ENCODE measurements at places on chromosomes 3 and 15.

- DNase-seq: no peak
Observed at GRCh38 chr3:119468041-119468440, 722 bp upstream of the POGLUT1 start.

- no peak for DNase-seq
Observed at GRCh38 chr3:140470211-140470610, 207.7 kb upstream of the TRIM42 start.

GRCh38 chr15:93495799-93496637 is 407.0 kb upstream of the RGMA start:
- no peak for DNase-seq

GRCh38 chr15:100180921-100181320 is 160.9 kb downstream of the ADAMTS17 start:
- no peak for DNase-seq

GRCh38 chr15:88447741-88448140 is 19.4 kb downstream of the MRPL46 start:
- DNase-seq: no peak

- DNase-seq: no peak
Observed at GRCh38 chr3:50401978-50402595, 42.8 kb upstream of the TMEM115 start.

DNA sequence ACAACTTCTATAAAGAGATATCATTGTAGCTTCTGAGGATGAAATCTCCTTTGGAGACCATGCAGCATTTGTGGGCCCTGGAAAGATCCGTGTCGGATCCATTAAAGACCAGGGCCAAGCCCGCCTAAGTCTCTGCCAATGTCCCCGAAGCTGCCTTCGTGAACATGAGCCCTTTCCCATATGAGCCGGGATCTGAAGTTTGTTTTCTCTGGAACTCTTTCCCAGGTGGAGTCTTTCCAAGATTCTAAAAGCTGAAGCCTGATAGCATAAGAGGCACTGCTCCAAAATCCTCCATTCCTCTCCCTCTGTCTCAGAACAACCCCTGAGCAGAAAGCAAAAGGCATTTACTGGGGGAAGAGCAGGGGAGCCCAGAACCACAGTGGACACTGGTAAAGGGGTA is 274.6 kb downstream of the NTRK3 start:
- no peak for DNase-seq

DNA sequence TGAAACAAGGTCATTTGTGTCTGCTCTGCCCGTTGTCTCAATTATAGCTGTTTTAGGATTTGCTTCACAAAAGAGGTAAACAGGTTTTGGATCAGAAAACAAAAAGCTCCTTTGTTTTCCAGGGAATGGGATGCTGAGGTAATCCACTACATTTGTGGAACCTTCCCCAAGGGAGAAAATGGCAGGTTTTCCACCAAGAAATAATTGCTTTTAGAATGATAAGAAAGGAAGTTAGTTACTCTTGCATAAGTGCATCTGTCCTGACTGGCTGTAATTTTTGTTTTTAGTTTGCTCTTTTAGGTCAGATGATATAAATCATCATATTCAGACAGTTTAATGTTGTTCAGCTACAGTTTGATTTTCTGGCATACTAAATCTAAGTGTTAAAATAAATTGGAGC is 198.5 kb upstream of the COL8A1 start:
- no peak for DNase-seq

- no peak for DNase-seq
Observed at GRCh38 chr3:125069452-125069851, 13.7 kb upstream of the HEG1 start.

DNA sequence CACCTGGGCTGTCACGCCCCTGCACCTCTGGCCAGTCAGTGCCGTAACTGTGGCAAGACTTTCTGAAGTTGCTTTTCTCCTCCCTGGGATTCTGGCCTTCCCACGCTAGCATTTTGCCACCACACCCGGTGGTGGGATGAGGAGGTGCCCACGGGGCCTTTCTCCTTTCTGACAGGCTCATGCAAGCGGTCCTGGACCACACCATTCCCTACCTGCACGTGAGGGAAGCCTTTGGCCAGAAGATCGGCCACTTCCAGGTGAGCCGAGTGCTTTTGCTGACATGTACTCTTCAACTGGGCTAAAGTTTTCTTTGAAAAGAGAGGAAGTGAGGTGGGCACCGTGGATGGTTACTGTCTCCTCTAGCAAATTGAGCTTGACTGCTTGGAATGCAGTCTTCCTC is 9.6 kb downstream of the IVD start:
- no peak for DNase-seq
